ENCODE measurements at places on chromosomes 4 and X.

- no peak for DNase-seq
These were observed 31.8 kb downstream of the MSL3 start for GRCh38 chrX:11789809-11790208.

DNA sequence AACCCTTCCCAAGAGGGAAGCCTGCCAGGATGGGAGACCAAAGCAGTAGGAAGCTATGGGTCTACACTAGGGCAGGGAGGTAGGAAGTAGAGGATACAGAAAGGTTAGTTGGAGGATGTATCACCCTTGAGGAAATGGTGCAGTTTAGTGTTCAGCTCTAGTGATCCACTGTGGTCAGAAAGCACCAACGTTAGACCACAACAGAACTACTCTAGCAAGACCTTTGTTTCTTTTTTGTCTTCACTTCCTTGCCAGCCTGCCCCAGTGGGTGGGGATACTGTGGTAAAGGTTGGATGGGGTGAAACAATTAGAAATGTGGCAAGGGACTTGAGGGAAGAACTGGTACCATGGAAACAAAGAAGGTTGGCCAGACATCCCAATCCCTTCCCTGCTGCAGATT is 83.3 kb downstream of the DDIT4L start:
- peak; percentile 17 for DNase-seq

- no peak for DNase-seq
These were observed 164.4 kb downstream of the GRIA3 start for GRCh38 chrX:123348468-123348867.

- DNase-seq, result no peak
These were observed 19.3 kb downstream of the ARHGEF9 start for GRCh38 chrX:63765712-63766111.

GRCh38 chrX:13906093-13906492 is 89.2 kb upstream of the GPM6B start:
- no peak for DNase-seq

GRCh38 chr4:171814545-171814944 is 1.3 kb downstream of the GALNTL6 start:
- no peak for DNase-seq

GRCh38 chr4:87360338-87360935 is 30.6 kb downstream of the HSD17B11 start:
- DNase-seq, result no peak

DNA sequence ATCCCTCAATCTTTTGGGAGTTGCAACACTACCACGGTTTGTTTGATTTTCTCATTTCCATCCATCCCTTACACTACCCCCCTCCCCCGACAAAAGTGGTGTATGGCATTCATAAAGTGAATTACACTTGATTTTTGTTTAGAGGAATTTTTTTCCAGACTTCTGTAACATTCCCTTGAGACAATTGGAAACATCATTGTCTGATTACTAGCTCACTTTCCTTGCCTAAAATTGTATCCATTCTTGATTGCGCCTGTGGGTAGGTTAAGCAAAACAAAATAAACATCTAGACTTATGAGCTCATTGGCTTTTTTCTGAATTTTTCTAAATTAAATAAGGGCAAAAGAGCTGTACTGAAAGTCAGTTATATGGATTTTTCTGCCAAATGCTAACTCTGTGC is 3.5 kb downstream of the GPC3 start:
- DNase-seq, result no peak

- DNase-seq, result no peak
These were observed 2.3 kb upstream of the SLBP start for GRCh38 chr4:1714303-1715001.

GRCh38 chrX:132394591-132394990 is 94.2 kb downstream of the MBNL3 start:
- DNase-seq, result no peak

DNA sequence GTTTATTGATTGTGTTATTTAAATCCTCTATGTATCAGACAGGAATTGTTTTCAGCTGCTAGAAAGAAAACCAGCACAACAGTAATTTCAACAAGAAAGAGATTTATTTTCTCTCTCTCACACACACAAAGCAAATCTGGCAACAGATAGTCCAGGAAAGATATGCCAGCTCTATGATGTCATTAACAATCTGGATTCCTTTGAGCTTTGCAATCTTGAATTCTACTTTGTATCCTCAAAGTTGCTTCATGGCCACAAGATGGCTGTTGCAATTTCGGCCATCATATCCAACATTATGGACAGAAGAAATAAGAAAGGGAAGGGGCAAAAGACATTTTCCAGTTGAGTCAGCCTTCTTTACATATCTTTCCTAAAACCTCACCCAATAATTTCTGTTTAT is 19.8 kb upstream of the FMR1 start:
- no peak for DNase-seq

DNA sequence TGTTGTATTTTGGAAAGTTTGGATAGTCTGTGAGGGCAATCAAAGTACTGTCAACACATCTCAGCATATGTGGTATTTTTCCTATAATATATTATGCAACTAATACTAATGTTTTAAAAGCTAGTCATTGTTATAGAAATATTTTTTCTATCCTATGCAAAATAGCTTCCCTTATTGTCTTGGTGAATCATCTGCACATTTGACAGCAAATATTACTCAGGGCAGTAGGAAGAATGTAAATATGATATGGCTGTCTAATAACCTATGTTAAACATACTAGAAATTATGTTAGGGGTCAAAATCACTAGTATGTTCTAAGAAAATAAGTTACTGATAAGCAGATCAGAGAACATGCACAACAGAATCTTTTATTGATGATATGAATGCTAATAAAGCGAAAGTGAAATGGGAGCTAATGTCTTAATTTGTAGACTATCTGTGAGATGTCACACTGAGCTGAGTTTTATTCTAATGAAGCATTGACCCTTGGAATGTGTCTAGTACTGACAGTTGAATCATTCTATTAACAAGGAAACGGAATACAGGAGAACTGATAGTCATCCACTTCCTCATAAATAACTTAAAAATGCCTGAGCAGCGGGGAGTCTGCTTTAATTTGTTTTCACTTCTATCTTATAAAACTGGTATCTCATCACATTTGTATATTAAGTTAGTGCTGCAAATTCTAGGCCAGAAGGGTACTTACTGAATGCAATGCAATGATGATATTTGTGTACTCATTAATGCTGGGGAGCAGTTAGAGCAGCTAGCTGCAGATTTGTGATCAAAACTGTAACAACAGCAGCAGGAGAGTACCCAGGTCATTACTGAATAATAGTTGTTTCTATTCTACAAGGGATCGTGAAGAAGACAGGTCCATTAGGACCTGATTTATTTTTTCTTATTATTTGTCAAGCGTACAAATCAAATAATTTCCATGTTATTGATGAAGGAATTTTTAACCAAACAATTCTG is 440.3 kb upstream of the AADAT start:
- no peak for DNase-seq

GRCh38 chrX:44992775-44993174 is 119.8 kb downstream of the KDM6A start:
- DNase-seq, result no peak

DNA sequence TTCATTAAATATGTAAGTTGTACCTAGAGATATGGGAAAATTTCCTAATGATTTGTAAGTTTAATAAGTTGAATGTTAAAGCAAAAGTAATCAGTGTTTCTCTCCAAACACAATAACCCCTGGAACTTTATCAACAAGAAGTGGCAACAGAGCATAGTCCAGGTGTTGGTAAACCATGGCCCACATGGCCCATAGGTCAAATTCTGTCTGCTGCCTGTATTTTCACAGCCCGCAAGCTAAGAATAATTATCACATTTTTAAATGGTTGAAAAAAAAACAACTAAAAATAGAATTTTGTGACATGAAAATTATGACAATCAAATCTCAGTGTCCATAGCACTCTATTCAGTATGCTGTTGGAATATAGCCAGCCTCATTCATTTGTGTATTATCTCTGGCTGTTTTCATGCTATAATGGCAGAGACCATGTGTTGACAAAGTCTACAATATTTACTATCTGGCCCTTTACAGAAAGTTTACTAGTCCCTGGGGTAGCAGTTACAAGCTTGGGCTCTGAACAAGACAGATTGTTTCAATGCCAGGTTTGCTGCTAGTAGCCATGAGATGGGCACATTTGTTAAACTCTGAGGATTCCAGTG is 395.8 kb downstream of the GASK1B start:
- no peak for DNase-seq

DNA sequence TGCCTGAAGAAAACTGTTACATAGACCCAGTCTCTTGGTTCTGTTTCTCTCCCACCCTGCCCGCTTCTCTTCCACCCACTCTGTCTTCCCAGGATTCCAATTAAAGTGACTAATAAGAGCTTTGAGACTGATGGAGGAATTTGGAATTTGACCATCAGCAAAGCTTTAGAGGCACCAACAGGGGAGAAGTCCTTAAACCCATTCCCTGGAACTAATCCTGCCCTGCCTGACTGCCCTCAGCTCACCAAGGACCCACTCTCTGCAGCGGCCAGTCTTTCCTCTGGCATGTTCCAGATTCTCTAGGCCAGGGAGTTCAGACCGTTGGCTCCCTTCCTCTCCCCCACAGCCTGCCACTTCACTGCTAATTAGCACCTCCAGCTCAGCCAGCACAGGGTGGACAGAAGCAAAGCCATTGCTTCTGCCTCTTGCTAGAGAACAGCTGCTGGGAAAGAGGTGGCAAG is 23.9 kb downstream of the SCD5 start:
- DNase-seq, result no peak
